Cardiac fibroblast (primary cell): ENCODE measurements at places on chromosomes 4 and X.

- DNase-seq, result no peak
These were observed 22.0 kb downstream of the C4orf54 start for GRCh38 chr4:99635601-99636000.

- peak; percentile 47 for DNase-seq
These were observed 41.4 kb downstream of the JADE3 start for GRCh38 chrX:46953597-46953996.

GRCh38 chr4:125519371-125520146, 204.8 kb downstream of the FAT4 start:
- DNase-seq, result no peak

DNA sequence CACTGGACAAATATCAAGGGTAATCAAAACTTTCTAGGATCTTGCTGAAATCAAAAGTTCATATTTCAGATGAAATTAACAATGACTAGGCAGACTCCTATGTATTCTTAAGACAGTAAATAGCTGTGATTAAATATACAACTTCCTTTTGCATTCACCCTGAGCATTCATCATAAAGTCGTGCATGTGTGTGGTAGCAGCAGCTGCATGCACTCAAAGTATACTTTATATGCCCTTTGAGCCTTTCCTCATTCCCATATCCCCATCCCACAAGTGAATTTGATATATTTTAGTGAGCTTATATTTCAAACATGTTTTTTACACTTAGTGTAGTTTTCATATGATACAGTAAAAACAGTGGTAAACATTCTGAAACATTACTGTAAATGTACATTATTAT, 959.0 kb downstream of the C4orf33 start:
- DNase-seq, result no peak

DNA sequence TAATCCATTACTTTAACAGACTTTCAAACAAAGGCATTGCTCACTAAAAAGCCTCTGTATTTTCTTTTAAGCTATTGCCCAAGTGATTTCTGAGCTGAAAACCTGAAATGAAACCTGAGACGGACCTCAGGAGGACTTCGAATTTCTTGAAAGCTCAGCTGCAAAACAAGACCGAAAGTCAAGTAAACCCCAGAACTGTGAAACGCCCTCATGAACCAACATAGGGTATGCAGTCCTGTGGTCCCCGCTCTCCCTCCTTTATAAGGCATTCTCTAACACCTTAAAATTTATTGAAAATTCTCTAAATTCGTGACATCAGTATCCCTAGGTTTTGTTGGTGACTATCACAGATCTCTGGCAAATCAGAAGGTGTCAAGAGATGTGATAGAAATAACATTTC, 91.8 kb downstream of the SHISA3 start:
- no peak for DNase-seq

DNA sequence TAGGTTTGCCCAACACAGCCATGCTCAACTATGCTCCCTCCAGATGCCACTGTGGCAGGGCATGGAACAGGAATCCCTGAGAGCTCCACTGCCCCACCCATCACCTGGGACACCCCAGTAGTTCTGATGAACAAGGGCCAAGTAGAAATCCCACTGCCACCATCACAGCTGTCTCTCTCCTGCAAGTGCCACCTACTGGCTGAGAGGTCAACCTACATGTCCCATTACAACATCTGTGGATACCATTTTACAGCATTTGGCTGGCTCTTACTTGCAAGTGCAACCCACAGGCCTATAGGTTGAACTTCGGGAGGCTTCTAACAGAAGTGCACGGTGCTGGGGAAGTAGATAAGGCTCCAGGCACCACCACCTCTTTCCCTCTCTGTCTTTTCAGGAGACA, 142.5 kb downstream of the CXXC4 start:
- DNase-seq, result no peak

GRCh38 chr4:83603129-83603528, 67.2 kb downstream of the GPAT3 start:
- DNase-seq, result no peak

DNA sequence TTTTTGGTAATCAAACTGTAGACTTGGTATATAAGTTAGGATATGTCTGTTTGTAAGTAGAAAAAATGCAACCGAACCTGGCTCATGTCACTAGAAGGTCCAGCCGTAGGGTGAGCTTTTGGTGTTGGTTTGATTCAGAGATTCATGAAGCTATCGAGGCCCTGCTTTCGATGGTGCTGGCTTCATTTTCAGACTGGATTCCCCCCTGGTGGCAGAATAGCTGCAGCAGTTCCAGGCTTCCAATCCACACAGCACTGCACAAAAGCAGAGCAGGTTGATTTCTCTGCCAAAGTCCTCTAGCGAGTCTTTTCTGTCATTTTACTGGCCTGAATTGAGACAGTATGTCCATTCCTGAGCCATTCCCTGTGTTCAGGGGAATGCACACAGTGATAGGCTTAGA, 33.1 kb downstream of the PDK3 start:
- peak; percentile 2 for DNase-seq

GRCh38 chr4:165464813-165465381, 86.1 kb downstream of the CPE start:
- DNase-seq, result peak; percentile 67

DNA sequence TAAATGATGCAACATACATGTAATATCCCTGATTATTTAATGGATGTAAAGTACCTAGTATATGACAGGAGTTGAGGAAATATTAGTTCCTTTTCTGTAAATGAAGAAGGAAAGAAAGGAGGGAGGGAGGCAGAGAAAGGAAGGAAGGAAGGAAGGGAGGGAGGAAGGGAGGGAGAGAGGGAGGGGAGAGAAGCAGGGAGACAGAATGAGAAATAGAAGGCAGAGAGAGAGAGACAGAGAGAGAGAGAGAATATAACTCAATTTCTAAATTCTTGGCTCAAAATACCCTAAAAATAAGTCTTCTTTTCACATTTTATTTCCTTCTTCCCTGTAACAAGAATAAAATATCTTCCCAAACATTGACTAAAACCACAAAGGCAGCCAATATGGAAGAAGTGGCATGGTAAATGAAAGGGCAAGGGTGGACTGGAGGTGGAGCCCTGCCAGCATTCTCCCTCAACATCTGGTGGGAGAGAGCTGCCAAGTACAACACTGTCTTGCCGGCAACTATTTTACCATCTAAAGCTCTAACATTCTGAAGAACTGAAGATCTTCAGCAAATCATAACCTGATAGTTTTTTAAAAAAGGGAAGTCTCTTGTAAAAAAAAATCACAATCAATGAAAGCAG, 245.1 kb downstream of the PPP3CA start:
- peak; percentile 92 for DNase-seq

DNA sequence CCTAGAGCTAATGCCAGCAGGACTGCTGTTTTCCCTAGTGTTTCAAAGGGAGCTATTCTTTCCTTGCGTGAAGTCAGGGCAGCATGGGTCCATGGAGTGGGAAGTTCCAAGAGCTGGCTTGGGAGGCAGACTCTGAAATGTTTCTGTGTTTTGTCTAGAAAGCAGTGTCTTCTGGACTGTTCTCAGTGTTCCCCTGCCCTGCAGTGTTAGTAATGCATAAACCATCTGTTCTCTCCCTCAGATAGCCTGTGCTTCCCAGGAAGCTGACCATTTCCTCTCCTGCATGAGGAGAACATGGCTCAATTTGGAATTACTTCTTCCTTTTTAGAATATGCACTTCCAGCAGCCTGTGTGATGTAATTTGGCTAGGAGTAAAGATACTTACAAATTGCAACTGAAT, 116.7 kb upstream of the CXCL13 start:
- DNase-seq, result peak; percentile 5

- no peak for DNase-seq
These were observed 152.4 kb downstream of the STAG2 start for GRCh38 chrX:124113621-124114600.

- no peak for DNase-seq
These were observed 2.7 kb downstream of the NHSL2 start for GRCh38 chrX:71913156-71913950.

DNA sequence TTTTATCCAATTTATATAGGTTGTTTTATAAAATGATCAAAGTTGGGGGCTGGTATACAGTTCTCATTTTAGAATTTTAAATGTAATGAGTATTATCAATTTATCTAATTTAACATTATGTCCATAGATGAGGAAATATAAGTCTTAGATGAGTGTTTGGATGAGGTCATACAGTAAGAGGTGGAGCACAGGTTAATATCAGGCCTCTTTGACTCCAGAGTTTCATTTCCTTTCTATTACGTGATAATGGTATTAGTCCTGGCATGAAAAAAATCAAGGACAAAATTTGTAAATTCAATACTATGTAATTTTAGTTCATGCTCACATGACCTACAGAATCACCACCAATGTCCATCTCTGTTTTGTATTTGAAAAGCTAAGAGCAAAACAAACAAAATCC, 269.8 kb downstream of the FSTL5 start:
- no peak for DNase-seq

DNA sequence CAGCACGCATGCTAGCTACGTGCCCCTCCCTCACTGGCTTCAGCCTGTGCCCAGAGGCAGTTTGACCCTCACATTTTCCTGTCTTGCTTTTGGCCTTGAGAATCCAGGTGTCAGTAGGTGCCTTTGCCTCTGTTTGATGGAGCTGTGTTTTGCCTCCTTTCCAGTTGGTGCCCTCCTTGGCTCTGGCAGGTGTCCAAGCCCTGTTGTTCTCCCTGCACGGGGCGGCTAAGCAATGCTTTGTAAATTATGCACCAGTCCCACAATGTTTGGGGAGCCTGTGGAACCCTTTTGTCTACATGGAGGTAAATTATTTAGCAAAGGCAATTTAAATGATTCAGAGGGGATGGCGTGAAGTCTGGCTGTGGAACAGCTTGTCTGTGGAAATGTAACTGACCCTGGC, 202.9 kb upstream of the BOD1L1 start:
- DNase-seq, result no peak

- DNase-seq, result no peak
These were observed 121.1 kb downstream of the GLRA3 start for GRCh38 chr4:174707902-174708301.

DNA sequence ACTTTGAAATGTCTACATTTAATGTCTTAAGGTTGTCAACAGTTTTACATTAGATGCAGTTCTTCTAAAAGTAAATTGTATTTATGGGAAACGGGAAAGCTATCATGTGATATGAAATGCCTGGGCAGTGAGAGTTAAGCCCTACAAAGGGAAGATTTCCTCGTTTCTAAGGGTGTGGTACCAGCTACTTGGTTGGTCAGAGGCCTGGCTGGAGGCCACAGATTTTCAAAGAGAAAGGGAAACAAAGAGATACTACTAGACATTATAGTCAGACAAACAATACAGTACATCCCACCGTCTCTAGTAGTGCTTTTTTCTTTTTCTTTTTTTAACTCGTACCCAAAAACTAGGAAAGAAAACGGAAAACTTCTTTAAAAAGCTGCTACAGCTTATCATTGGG, 467.8 kb downstream of the PCDH7 start:
- DNase-seq, result no peak

DNA sequence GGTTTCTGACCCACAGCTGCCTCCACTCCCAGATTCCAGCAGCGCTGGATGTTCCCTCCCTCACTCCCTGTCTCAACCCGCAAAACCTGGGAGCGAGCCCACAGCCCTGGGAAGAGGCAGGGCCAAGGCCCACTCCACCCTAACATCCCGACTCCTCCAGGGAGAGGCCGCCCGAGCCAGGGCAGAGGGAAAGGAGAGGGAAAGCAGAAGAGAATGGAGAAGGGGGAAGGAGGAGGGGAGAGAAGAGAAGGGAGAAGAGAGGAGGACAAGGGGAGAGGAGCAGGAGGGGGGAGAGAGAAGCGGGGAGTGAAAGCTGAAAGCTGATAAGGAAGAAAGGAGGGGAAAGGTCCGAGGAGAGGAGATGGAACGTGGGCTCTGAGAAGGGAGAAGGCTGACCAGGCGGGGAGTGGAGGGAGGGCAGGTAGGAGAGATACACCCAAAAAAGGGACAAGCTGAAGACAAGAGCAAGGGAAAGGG, 120.2 kb upstream of the PJA1 start:
- DNase-seq, result peak; percentile 47

DNA sequence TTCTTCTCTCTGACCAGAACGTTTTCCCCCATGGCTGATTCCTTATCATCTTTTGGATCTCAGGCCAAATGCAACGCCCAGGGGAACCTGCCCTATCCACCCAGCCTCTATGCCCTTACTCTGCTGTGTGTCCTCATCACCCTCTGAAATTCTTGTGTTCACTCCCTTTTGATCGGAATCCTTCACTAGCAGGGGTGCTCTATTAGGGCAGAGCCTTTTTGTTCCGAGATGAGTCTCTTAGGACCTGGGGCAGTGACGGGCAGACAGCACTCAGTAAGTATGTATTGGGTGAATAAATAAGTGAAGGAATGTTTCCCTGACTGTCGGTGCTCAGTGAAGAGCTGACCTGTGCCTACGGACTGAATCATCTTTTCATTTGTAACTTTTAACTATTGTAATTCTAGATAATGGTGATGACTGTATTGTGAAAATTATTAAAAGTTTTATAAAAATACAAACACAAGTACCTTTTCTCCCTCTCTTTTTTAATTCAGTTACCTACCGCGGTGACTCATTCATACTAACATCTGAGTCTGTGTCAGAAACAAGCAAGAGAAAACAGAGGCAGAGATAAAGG, 4.8 kb upstream of the TENM3 start:
- no peak for DNase-seq

GRCh38 chr4:107799669-107800450, 24.9 kb upstream of the SGMS2 start:
- DNase-seq, result no peak

GRCh38 chrX:84336646-84337045, 148.6 kb upstream of the RPS6KA6 start:
- no peak for DNase-seq

DNA sequence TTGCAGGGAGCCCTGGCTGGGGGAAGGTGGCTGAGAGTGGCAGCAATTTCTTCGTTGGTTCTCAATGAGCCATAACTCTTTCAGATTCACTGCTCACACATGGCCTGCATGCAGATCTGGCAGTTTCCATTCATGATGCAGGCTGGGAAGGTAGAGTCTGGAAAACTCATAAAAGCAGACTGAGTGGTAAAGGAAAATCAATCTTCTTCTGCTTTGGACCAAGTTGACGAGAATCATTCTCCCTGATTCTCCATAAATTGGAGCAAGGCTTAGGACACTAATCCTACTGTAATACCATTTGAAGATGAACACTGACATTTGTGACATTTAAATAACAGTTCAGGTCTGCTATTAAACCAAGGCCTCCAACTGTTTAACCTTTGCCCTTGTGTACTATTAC, 35.3 kb upstream of the HAND2 start:
- DNase-seq, result no peak

DNA sequence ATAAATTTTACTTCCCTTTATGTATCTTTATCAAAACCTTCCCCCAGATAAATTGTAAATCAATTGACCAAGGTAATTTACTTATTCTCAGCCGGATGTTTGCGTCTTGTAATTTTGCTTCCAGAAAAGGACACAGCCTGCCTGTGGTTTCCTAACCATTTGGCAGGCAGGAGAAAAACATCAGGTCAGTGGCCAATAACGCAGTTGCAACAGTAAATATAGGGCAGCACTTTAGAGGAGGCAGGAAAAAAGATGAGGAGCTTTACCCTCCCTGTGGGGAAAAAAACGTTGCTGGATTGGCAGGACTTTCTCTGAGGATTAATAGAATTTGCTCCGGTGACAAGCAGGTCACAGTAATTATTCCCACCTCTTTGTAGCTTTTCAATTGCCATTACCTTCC, 2618.1 kb downstream of the ARAP2 start:
- no peak for DNase-seq

- DNase-seq, result no peak
These were observed 259.2 kb upstream of the FTHL17 start for GRCh38 chrX:31331015-31331414.
